ENCODE measurements at places on chromosomes 1 and 21.
A peak's percentile ranks its signal among the peaks of the same experiment; 100 is the strongest.

DNA sequence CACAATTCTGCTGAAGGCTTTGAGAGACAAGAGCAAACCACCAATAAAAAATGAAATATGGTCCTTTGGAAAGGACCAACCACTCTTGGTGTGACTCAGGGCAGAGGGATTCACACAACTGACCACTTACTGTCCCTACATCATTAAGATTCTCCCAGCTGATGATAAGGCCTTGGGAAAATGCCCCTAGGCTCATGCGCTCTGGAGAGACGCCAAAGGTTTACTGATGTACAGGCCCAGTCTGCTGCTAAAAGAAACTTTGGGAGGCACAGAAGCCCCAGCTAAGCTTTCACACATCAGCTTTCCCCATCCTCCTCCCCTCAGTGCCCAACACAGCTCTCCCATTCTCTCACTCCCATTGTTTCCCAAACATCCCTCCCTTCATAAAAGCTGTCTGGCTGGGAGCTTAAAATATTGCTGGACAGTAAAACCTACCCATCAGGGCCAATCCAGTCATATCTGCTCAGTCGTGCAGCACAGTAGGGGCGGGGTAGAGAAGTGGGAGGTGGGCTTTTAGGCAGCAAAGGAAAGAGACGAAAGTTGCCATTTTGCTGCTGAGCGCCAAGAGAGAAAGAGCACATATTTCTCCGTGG is at the start of gene GJA8:
Gene GJA8 (plus strand): TSS at position 543 of the 593 bp plus-strand sequence. CDS start 5,161 bp downstream, outside the sequence.
- no peak for DNase-seq

DNA sequence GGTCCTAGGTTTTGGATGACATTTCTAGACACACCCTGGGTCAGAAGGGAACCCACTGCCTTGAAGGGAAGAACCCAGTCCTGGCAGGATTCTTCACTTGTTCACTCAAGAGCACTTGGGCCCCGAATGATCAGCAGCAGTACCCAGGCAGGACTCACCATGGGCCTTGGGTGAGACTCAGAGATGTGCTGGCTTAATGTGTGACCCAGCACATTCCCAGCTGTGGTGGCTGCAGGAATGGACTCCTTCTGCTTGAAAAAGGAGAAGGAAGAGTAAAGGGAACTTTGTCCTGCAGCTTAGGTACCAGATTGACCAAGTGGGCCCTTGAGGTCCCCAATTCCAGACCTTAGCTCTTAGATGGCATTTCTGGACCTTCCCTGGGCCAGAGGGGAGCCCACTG is 12.3 kb upstream of the SMAP2 start:
- no peak for DNase-seq

DNA sequence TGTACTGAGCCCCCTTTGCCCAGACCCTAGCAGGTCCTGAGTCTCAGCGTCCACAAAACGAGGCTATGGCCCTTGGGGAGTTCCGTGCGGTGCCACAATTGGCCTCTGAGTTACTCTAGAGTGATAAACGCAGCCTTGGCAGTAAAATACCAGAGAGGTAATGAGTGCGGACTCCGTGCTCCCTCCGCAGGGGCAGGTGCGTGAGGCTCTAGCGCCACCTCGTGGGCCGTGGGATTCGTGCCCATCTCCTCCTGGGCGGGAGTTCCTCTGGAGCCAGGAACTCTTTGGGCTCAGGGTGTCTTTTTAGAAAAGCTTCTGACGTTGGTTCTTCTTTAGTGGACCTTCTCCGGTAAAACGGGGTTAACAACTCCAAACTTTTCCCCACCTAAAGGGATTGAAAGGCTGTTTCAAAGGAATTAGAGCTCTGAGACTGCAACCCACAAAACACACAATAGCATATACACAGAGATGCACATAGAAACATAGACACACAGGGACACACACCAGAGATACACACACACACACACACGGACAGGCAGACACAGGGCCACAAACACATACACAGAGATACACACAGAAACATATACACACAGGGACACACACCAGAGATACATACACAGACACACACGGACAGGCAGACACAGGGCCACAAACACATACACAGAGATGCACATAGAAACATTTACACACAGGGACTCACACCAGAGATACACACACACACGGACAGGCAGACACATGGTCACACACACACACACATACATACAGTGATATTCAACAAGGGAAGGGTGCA is 99.4 kb downstream of the KCNJ15 start:
- DNase-seq = no peak

GRCh38 chr1:78420181-78420580 is 70.6 kb upstream of the PTGFR start:
- DNase-seq = no peak

GRCh38 chr1:35560256-35561225 is 2.9 kb downstream of the NCDN start:
- DNase-seq = no peak

- no peak for DNase-seq
Observed at GRCh38 chr1:31665234-31665878, 20.7 kb upstream of the PEF1 start.

- no peak for DNase-seq
Observed at GRCh38 chr21:33053951-33054350, 16.0 kb upstream of the OLIG1 start.

GRCh38 chr1:26915204-26915842 is 1.5 kb upstream of the NR0B2 start:
- no peak for DNase-seq

DNA sequence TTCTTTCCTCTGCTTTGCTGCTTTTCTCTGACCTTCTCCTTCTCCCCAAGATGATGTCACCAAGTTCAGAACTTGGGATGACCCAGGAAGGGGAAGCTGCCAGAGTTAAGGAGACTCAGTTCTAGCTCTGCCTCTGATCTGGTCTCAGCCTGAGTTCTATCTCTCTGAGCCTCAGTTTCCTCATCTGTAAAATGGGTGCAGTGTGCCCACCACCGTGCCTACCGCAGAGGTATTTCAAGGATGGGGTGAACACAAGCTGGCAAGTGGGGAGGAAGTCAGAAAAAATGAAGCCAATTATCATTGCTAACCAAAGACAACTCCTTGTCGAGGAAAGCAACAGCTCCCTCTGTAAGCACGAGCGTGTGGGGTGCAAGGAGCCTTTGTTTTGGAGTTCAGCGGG is 249.7 kb downstream of the KAZN start:
- no peak for DNase-seq

GRCh38 chr1:7002728-7003127 is 217.5 kb downstream of the CAMTA1 start:
- no peak for DNase-seq

GRCh38 chr1:30462166-30462565 is 261.2 kb downstream of the MATN1 start:
- no peak for DNase-seq

GRCh38 chr1:199720496-199720895 is 307.0 kb upstream of the NR5A2 start:
- DNase-seq = no peak

DNA sequence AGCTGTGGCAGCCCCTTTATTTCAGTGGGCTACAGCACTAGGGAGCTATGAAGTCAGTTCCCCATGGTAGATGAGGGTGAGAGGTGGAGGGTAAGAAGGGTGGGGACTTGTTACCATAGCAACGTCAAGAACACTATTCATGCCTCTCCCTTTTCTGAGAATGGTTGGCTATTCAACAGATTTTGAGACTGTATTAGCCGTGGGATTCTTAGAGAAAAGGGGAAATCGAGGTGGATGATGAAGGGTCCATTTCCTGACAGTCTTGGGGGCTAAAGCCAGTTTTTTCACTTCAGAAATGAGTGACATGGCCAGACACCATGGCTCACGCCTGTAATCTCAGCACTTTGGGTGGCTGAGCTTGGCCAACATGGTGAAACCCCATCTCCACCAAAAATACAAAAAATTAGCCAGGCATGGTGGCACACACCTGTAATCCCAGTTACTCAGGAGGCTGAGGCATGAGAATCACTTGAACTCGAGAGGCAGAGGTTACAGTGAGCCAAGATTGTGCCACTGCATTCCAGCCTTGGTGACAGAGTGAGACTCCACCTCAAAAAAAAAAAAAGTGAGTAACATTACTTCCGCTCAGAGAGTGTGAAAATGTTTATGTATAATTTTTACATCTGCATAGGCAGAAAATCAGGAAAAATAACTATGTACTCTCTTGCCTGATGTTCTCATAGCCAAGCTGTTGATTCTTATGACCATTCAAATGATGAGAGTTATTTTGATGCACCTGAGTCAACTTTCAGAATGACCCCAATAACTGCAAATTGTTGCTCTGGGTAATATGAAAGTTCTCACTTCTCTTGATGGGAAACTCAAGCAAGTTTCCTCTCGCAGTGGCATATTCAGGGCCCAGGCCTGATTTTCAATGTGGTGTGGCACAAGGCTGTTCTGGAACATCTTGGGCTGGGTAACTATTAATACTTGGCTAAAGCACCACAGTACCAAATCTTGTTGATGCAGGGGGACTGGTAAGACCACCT is 23.2 kb upstream of the RGSL1 start:
- DNase-seq = no peak

- DNase-seq = no peak
Observed at GRCh38 chr1:110170766-110171733, 20.8 kb downstream of the SLC6A17 start.

DNA sequence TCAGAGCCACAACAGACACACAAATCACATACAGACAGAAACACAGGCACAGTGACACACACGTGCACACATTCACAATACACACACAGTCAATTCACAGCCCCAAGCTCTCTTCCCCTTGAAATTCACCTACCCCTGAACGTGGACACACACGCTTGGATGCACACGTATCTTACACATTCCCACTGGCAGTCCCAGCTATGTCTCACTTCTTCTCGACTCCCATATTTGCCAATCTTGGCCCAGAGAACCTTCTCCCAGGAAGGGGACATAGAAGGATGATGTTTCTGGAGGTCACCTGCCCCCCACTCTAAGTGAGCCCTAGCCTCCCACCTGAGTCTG is 1.6 kb downstream of the CRYBG2 start:
- DNase-seq = no peak

DNA sequence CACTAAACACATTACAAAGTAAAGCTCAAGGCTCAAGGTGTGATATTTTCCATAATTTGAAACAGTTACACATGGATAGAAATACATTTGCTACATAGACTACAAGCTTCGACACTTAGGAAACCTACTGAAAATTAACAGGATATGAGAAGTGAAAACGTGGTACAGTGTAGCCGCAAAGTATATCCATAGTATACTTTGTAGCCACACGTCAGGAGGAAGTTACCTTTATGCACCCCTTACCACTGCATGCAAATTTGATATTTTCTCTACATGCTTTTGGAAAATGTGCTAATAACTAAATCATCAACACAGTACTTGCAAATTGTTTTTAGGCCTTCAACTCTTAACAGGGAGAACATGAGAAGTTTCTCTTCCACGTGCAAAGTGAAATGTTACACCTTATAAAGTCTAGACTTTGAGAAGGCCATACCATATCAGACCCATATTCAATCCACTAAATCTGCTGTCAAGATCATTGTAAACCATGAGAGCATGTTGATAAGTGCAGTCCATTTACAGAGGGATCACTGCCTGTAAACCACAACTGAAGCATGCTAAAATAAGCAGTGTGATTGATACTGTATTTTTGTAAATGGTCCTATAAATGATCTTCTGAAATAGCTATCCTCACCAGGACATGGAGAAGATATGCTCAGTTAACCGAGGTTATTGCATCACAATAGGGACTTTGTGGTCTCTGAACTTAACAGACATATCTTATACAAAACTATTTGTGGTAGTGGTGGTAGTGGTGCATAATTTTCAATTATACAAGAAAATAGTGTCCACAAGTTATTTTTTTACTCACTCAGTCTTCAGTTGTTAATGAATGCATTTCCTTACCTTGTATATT is 64.7 kb downstream of the VAV3 start:
- no peak for DNase-seq

DNA sequence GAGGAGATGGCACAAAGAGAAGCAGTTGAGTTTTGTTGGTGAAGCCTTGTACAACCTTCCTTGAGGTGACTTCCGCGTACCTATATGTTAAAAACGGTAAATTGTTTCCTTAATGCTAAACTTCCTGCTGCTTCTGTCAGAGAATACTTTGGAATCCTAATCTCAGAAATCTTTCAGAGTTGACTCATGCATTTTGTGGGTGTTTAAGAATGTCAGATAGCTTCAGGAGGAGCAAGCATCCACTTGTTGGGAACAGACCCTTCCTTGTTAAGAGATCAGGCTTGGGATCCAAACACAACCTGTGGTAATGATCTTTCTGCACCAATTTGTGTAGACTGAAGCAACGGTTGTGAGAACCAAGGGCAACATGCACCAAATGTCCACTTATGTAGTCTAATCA is 29.5 kb downstream of the AK4 start:
- peak; percentile 62 for DNase-seq

GRCh38 chr1:23497777-23498439 is 13.9 kb upstream of the ASAP3 start:
- no peak for DNase-seq

DNA sequence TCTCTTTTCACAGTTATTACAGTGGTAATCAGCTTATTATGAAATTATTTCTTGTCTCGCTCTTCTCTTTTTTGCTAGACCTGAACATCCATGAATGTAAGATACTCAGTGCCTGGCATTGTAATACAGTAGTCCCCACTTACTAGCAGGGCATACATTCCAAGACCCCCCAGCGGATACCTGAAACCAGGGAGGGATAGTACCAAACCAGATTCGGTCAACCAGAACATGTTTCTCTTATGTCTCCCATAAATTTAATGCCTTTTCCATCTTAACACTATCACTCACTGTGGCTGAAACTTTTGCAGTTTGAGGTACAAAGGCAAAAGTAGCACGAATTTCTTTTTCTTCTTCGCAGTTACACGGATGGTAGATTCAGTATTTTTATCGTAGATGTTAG is 24.6 kb upstream of the B3GALT2 start:
- DNase-seq = no peak

GRCh38 chr1:43376723-43377235 is 9.0 kb upstream of the ELOVL1 start:
- DNase-seq = no peak

GRCh38 chr1:110734133-110734680 is 59.5 kb upstream of the KCNA3 start:
- DNase-seq = no peak

GRCh38 chr1:229553621-229554130 is 4.8 kb downstream of the ABCB10 start:
- no peak for DNase-seq

- no peak for DNase-seq
Observed at GRCh38 chr1:162878000-162878596, 17.1 kb upstream of the CCDC190 start.

GRCh38 chr1:178693366-178693765 is 31.7 kb upstream of the RALGPS2 start:
- no peak for DNase-seq

GRCh38 chr1:33792651-33793050 is 71.2 kb upstream of the HMGB4 start:
- no peak for DNase-seq

DNA sequence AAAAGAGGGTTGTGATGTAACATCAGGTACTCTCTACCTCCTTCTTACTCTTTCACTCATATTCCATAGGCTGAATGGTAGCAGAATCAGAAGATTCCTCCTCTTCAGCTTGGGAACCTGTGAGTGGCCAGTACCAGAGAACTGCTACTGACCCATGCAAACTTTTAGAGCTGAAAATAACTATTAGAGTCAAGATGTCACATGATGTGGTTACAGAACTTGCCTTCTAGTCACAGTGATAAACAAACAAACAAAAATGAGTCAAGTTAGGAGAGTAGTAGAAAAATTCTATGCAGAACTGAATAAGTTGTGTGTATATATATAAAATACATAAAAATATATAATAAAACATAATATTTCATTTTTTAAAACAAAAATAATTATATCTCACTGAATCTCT is 47.6 kb upstream of the RGS1 start:
- DNase-seq = no peak

- DNase-seq = no peak
Observed at GRCh38 chr1:47709019-47709871, 271.4 kb downstream of the FOXD2 start.

All from kidney epithelial cell (primary cell).